ENCODE measurements at places on chromosomes 7 and 10.

DNA sequence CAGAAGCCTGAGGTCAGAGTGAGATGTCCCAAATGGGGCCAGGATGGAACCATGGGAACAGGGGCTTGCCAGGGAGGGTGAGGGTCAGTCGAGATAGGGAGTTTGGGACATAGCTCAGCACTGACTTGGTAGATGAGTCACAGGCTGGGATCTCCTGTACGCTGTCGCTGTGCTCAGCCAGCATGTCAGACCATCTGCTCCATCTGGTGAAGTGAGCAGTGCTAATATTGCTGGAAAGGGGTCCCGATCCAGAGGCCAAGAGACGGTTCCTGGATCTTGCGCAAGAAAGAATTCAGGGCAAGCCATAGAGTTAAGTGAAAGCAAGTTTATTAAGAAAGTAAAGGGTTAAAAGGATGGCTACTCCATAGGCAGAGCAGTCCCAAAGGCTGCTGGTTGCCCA is 505.6 kb downstream of the GALNT17 start:
- no peak for DNase-seq

GRCh38 chr10:87816163-87816897 is 1.7 kb downstream of the ATAD1 start:
- DNase-seq = no peak

GRCh38 chr7:101815826-101816594 is 1.4 kb upstream of the CUX1 start:
- DNase-seq = peak; percentile 62

DNA sequence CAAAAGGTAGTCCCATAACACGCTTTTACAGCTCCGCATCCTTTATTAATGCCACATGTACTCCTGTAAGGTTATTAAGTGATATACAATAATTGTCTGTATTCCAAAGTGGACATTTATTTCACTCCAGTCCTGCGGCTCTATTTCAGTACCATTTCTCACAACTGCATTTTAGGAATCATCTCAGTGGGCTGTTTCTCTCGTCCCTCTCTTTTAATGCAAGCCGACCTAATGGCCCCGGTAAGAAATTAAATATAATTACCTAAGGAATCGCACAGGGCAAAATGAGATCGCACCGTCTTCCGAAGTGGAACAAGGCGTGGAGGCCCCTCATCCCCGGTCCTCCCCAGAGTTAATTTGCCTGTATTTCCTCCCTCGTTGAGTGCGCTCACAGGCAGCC is 216.5 kb downstream of the RAB11FIP2 start:
- DNase-seq = no peak

DNA sequence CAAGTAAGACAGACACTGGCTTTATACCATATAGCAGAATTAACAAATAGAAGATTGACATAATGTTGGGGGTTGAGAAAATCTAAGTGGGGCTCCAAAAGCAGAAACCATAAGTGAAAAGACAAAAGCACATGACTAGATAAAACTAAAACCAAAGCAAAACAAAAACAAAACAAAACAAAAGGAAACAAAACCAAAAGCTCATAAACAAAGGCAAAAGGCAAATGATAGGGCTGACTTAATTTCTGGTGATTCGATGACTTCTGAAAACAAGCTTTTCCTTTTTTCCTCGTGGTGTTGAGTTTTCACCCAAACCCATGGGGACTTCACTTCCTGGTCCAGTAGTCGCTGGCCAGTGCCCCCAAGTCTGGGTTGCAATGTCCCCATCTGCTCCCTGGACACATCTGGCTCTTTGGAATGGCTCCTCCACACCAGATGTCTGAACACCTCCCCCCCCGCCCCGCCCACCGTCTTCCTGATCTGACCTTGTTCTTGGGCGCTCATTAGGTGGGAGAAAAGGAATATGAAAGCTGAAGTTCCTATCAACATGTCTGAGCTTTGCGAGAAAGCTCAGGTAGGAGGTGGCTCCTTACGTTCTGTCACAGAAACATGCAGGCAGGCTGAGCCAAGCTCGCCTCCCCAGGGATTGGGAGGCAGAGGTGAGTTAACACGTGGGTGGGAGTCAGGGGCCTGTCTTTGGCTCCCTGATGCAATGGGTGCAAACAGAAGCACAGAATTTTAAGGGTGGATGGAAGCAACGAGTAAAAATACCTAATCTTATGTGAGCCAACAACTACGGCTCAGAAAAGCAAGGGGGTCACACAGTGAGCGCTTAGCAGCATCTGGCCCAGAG is 121.0 kb downstream of the NEURL1 start:
- no peak for DNase-seq

DNA sequence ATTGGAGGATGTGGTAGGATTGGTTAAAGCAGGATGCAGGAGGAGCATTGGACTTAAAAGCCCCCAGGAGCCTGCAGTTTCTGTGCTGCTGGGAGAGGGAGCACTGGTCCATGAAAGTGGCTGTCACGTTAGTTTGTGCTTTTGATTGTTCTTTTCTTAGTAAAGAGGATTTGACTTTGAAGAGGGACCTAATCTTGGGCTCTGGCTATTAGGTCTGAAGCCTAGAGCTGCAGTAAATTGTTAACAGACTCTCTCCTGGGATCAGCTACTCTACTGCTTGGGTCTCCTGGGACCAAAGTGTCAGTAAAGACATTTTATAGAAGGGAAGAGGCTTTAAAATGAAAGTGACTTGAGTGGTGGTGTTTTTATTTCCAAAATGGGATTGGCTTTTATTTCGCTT is 3.7 kb downstream of the ZFYVE27 start:
- no peak for DNase-seq

DNA sequence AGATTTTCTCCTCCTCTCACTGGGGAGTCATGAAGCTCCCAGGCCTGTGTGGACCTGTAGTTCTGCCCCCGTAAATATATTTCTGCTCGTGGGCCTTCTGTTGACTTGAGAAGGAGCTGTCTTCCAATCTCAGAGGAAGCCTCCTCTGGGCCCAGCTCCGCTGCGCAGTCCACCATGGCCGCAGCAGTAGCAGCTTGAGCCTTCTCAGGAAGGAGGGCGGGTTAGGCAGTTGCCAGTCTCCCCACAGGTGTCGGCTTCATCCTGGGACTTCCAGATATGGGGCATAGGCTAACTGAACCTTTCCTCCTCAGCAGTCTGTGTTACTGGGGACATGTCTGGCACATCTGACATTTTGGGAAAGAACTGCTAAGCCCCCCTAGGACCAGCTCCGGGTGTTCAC is 62.9 kb upstream of the TRIM8 start:
- DNase-seq = no peak

DNA sequence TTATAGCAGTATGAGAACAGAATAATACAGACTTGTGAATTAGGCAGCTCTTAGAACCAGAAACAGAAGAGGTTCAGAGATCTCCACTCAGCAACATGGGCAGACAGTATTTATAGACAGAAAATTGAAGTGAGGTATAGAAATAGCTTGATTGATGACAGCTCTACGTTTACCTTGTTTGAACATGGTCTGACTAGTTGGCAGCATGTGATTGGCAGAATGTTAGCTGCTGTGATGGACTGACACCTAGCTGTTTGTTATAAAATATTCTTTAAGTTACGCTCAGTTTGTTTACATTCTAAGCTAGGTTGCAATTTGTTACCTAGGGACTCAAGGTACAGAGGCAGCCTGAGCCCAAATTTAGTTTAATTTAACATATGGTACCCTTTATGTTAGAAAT is 73.7 kb upstream of the TMEM229A start:
- no peak for DNase-seq

DNA sequence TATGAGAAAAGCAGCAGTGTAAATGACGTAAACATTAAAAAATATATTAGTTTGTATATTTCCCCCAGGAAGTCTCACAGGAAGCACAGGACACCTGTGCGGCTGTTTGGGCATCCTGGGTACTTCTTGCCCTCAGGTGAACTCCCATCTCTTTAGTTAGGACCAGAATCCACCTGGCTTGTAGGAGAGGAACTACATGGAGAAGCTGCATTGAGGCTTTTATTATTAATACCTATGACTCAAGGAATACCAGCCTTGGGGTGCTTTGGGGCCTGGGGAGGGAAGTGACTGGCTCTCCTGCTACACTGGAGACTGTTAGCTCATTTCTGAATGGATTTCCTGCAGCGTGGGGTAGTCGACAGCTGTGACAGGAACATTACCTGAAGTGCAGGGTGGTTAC is 40.0 kb upstream of the GSDME start:
- no peak for DNase-seq

DNA sequence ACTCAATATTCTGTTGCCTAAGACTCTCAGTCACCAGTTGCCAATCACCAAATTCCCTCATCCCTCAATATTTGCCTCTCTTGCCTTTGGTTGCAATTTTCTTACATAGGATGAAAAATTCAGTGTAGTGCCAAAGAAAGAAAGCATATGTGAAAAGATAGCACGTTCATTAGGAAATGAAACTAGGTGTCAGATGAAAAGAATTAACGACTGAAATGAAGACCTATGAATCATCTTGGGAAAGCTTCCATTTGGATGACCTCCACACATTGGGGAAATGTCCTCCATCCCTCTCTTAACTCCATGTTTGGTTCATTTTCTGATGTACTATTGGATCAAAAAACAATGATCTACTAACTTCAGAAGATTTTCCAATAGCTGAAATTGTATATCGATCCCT is 145.1 kb upstream of the MEOX2 start:
- no peak for DNase-seq

- DNase-seq = no peak
Measured at GRCh38 chr7:12965767-12966166, 278.3 kb downstream of the ARL4A start.

DNA sequence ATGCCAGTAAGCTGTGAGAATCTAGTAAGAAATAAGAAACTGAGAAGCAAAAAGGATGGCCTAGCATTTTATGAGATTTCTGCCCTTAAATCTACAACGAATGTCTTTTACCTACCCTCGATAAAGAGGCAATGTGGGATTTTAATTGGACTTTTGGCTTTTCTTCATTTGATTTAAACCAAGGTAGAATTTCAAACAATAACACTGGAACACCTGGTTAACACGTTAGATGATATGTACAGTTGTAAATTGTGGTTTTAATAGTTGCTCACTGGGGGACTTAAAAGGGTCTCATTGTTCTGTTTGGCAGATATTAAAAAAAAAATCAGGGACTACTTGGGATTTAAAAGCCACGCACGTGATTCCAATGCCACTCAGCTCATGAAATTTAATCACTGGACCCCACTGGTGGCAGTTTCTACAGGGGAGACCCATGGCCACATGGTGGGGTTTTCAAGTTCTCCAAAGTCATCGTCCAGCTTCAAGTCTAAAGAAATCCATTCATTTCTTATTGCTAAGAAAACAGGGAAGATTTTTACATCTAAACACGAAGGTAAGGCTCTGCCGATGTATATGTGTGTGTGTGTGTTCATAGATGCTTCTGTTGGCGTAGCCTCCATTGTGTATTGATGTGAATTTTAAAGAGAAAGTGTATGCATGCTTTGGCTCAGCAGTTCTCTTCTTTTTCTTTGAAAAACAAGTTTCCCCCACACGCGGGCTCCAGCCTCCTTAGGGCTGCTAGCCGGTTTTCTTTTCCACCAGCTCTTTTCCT is 588.6 kb upstream of the MKI67 start:
- no peak for DNase-seq

DNA sequence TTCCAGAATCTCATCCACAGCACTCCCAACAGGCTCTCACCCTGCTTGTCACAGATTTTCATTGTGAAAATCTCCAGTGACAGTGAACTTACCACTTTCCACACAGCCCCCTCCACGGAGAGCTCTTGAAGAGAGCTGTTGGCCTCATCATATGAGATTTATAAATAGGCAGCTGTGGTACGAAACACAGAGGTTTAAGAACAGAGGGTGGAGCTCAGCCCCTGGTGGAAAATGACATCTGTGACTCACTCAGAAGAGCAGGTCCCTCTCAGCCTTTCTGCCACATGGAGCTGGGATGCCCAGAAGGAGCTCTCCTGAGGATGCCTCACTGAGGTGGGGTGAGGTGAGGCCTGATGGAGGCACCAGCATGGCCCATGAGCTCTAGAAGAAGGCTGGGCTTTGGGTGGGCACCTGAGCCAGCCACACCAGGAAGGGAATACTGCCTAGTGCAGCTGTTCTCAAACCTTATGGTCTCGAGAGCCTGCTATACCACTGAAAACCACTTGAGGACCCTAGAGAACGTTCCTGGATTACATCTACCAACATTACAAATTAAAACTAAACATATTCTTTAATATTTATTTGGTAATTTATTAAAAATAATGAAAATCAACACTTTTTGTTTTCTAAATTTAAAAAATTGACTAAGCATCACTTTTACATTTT is 25.8 kb upstream of the EEPD1 start:
- no peak for DNase-seq

DNA sequence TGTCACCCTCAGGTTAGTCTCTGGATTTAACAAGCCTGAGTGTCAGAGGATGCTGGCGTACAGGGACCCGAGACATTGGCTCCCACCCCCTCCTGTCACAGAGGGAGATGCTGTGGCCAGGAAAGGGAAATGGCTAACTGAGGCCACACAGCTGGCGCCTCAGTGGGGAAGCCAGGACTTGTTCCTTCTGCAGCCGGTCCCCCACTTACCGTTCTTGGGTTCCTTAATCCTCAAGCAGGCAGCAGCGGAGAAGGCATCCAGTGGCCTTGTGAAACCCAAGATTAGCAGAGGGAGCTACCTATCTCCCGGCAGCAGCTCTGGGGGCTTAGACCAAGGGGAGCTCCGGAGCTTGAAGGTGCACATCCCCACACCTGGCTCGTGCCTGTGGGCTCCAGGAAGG is 65.4 kb downstream of the NEURL1 start:
- no peak for DNase-seq

DNA sequence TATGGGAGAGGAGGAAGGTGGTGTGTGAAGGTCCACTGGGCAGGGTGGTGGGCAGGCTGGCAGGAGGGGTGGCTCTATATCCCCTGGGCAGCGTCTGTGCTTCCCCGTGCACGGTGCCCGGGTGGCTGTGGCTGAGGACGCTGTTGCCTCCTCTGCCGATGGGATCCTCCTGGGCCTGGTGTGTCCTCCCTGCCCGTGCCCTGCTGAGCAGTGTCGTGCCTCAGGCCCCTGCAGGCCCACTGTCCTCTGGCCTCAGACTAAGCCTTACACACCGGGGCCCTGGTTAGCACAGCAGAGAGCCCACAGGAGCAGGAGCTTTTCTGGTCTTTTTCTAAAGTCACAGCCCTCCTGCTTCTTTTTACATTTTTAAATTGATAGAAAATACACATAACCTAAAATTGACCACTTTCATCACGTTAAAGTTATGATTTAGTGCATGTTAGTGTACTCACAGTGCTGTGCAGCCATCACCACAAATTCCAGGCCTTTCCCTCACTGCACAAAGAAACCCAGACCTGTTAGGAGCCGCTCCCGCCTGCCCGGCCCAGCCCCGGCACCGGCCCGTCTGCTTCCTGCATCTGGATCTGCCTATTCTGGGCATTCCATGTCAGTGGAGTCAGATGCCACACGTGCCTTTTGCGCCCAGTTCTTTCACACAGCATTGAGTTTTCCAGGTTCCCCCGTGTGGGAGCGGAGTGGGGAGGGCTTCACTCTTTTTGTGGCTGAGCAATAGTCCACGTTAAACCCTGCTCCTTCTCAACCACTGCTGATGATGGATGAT is 19.4 kb downstream of the PFKFB3 start:
- no peak for DNase-seq

DNA sequence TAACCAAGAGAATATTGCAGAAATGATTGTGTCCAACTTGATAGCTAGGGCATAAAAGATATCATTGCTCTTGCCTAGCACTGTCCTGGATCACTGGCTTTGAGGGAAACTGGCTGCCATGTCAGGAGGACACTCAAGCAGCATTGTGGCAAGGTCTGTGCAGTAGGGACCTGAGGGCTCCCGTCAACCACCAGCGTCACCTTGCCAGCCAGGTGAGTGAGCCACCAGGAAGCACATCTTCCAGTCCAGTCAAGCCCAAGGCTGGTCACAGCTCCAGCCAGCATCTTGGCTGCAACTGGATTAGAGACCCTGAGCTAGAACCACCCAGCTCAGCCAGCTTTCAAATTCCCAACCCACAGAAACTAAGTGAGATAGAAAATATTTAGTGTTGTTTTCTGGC is 392.7 kb downstream of the CALN1 start:
- DNase-seq = no peak

Measured in activated CD4-positive, alpha-beta T cell treated with anti-CD3 and anti-CD28 coated beads for 4 hours (primary cell).